ENCODE measurements at places on chromosomes 1 and 21. TPM values are rescaled to one million over a fixed set of nuclear protein-coding genes. Genes with fewer than 3 reads are reported as not detected.

GRCh38 chr1:240621249-240621648, 9.3 kb upstream of the GREM2 start:
- H3K4me3 ChIP-seq, result no peak overlapping the region
- no peaks in the 10 kb centered on the region for H3K36me3 ChIP-seq
- peaks cover 4% of the 10 kb centered on the region for H3K27me3 ChIP-seq
- H3K4me1 ChIP-seq, result no peaks in the 10 kb centered on the region
- no peak for DNase-seq

DNA sequence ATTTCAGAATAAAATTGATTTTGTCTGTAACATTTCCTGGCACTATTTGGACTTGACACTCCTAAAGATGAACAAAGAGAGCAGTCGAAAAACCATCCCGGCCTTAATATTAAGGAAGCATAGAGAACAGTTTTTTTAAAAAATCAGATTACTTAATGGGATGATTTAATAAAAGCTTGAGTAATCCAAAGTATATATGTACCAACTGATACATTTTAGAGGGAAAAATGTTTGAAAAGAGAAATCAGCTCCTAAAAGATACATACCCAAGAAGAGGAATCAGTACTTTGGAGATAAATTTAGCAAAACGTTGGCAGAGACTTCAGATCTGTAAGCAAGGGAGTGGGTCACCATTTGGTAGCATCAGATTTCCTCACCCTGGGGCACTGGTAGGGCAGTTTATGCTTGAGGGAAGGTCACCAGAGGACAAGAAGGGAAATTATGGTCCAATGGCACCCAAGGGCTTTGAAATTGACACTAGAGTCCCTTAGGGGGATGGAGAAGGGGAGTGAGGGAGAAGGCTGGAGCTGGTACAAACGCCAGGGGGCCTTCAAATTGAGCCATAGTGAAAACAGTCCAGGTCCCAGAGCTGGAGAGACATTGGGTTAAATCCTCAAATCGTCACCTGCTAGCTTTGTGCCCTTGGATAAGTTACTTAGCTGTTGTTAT, 5.9 kb downstream of the SLAMF7 start:
- H3K4me1 ChIP-seq, result no peaks in the 10 kb centered on the region
- peaks cover 9% of the 10 kb centered on the region for H3K27me3 ChIP-seq
- H3K36me3 ChIP-seq, result no peaks in the 10 kb centered on the region
- no peak overlapping the region for H3K4me3 ChIP-seq
- no peak overlapping the region for H3K27ac ChIP-seq

DNA sequence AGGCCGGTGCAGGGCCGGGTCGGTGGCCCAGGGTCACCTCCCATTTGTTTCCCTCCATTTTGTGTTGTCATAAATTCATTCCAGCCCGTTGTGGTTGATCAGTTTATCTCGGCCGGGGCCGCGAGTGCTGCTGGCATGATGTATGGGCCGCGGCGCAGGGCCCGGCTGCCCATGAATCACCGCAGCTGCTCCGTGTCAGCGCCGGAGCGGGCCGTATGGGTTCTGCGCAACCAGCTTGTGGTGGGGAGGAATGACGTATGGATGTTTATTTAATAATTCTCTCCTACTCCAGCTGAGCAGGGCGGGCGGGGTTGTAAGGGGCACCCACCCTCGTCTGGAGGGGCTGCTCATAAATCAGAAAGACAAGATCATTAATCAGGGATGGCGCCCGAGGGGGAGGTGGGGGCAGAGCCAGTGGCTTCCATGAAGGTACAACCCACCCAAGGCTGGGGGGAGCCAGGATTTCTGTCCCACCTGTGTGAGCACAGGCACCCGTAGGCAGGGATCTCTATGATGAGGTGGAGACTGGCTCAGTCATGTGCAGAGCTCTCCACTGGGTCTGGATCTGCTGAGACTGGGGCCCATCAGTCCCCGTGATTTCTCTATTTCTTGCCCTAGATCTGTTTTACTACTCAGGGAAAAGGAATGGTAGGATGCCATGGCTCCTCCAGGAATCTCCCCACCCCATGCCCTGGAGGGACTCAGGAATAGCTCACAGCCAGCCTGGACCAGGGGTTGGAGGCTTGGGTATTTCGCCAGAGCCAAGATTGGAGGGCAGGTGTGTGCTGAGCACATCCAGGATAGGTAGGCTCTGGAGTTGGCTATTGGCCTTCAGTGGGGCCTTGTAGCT, 27.8 kb downstream of the TMEM53 start:
- no peak overlapping the region for H3K27ac ChIP-seq
- no peaks in the 10 kb centered on the region for H3K27me3 ChIP-seq
- DNase-seq, result no peak
- no peak overlapping the region for H3K4me3 ChIP-seq

GRCh38 chr1:222247081-222247480, 300.8 kb downstream of the HHIPL2 start:
- 0 out of 2 replicates have a peak, but pooled peaks cover 3% of the 10 kb centered on the region for H3K4me1 ChIP-seq
- no peaks in the 10 kb centered on the region for H3K27me3 ChIP-seq
- H3K4me3 ChIP-seq, result no peak overlapping the region
- DNase-seq, result no peak
- no peaks in the 10 kb centered on the region for H3K36me3 ChIP-seq

- H3K36me3 ChIP-seq, result peaks cover 22% of the 10 kb centered on the region
- no peak overlapping the region for H3K27ac ChIP-seq
- H3K4me3 ChIP-seq, result no peak overlapping the region
- H3K27me3 ChIP-seq, result no peaks in the 10 kb centered on the region
- no peak for DNase-seq
- peaks cover 18% of the 10 kb centered on the region for H3K4me1 ChIP-seq
Observed at GRCh38 chr1:112537456-112537855, 28.7 kb downstream of the WNT2B start.

- H3K4me1 ChIP-seq, result peaks cover 5% of the 10 kb centered on the region
- no peaks in the 10 kb centered on the region for H3K27me3 ChIP-seq
- DNase-seq, result no peak
- no peak overlapping the region for H3K4me3 ChIP-seq
Observed at GRCh38 chr1:5914676-5915365, 77.4 kb downstream of the NPHP4 start.

GRCh38 chr1:1124508-1124785, 8.6 kb upstream of the C1orf159 start:
- peaks cover 8% of the 10 kb centered on the region for H3K4me1 ChIP-seq
- no peaks in the 10 kb centered on the region for H3K36me3 ChIP-seq
- no peaks in the 10 kb centered on the region for H3K27me3 ChIP-seq

DNA sequence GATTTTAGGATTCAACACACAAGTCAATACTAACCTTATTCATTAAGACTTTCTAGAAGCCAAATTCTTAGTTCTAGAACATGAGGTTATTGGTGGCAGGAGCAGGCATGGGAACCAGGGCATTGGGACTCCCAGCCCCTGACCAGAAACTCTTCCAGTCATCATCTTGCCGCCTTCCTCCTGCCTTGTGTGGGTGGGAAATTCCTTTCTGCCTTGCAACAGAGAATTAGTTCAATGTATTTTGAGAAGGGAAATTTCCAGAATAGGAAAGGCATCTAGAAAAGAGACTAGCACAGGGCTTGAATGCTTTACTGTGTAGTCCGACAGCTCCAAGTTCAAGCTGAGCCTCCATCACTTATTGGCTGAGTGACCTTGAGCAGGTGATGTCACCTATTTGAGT, 8.7 kb downstream of the GRHL3 start:
- H3K27ac ChIP-seq, result no peak overlapping the region
- no peaks in the 10 kb centered on the region for H3K36me3 ChIP-seq
- H3K4me3 ChIP-seq, result no peak overlapping the region

- H3K27me3 ChIP-seq, result no peaks in the 10 kb centered on the region
- DNase-seq, result no peak
- no peak overlapping the region for H3K27ac ChIP-seq
- H3K36me3 ChIP-seq, result no peaks in the 10 kb centered on the region
- H3K4me1 ChIP-seq, result no peaks in the 10 kb centered on the region
Observed at GRCh38 chr21:40466893-40467483, 380.0 kb downstream of the DSCAM start.

GRCh38 chr21:34358866-34359265, 4.9 kb upstream of the KCNE2 start:
- H3K27me3 ChIP-seq, result no peaks in the 10 kb centered on the region
- no peak overlapping the region for H3K27ac ChIP-seq
- H3K36me3 ChIP-seq, result no peaks in the 10 kb centered on the region
- H3K4me1 ChIP-seq, result no peaks in the 10 kb centered on the region
- no peak for DNase-seq
- no peak overlapping the region for H3K4me3 ChIP-seq

GRCh38 chr1:156220226-156220625, 7.4 kb downstream of the PMF1 start:
- peaks cover 31% of the 10 kb centered on the region for H3K36me3 ChIP-seq
- no peak overlapping the region for H3K4me3 ChIP-seq
- no peak for DNase-seq
- H3K4me1 ChIP-seq, result peaks cover 16% of the 10 kb centered on the region

GRCh38 chr1:118395430-118395991, 210.5 kb upstream of the SPAG17 start:
- no peaks in the 10 kb centered on the region for H3K36me3 ChIP-seq
- no peak for DNase-seq
- H3K4me1 ChIP-seq, result no peaks in the 10 kb centered on the region
- no peak overlapping the region for H3K27ac ChIP-seq

DNA sequence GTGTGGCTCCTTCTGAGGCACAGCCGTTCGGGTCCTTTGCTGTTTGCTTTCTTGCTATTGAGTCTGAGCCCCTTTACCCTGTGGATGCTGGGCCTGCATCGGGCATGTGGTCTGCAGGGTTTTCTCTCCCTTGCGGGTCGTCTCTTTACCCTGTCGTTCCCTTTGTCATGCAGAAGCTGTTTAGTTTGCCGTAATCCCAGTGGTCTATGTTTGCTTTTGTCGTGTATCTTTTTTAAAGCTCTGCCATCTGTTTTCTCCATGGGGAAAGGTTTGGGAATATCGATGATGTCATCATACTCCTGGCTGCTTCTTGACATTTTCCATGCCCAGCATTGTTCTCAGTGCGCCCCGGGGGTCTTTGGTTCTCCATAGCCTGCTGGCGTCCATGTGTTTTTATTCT, 68.2 kb downstream of the AGPAT3 start:
- peaks cover 48% of the 10 kb centered on the region for H3K36me3 ChIP-seq
- H3K4me1 ChIP-seq, result no peaks in the 10 kb centered on the region
- no peak for DNase-seq

DNA sequence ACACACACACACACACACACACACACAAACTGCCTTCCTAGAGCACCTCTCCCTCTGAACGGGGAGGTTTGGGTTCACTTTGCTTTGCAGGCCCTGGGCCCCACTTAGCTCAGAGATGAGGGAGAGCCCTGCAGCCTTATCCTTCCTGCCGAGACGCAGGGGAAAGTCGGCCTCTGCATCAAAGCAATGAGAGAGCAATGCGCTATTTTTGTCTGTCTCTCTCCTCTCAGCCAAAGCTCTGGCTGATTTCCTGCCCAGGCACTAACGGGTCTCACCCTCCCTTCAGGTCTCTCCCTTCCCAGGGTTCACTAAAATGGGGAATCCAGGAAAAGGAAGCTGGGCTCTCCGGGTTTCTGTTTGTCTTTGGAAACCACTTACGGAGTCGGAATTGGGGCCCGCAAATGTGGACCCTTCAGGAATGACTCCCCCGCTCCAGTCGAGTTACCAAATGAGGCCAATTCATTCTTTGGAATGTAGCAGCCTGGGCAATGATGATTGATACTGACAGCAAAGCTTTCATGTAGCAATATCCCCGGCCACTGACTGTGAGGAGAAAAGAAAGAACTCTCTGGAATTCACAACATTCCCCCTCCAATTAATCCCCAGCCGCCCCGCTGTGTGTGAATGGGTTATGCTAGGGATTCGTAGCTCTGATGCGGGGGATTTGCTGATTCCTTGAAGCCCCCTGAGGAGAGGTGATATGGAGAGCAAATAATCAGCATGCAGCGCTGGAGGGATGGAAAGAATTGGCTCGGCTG, 61.5 kb upstream of the WLS start:
- no peaks in the 10 kb centered on the region for H3K36me3 ChIP-seq
- H3K4me3 ChIP-seq, result no peak overlapping the region
- H3K27ac ChIP-seq, result no peak overlapping the region
- no peaks in the 10 kb centered on the region for H3K27me3 ChIP-seq
- H3K4me1 ChIP-seq, result no peaks in the 10 kb centered on the region
- DNase-seq, result no peak

GRCh38 chr1:162929177-162929576, 68.2 kb upstream of the CCDC190 start:
- H3K27me3 ChIP-seq, result no peaks in the 10 kb centered on the region
- no peak overlapping the region for H3K4me3 ChIP-seq
- no peaks in the 10 kb centered on the region for H3K36me3 ChIP-seq
- no peak for DNase-seq

GRCh38 chr21:33947451-33948095, 32.0 kb upstream of the ATP5PO start:
- H3K4me3 ChIP-seq, result peak overlapping the region; percentile 13
- peak; percentile 95 for DNase-seq
- peaks cover 21% of the 10 kb centered on the region for H3K4me1 ChIP-seq
- H3K27me3 ChIP-seq, result no peaks in the 10 kb centered on the region
- H3K36me3 ChIP-seq, result no peaks in the 10 kb centered on the region

DNA sequence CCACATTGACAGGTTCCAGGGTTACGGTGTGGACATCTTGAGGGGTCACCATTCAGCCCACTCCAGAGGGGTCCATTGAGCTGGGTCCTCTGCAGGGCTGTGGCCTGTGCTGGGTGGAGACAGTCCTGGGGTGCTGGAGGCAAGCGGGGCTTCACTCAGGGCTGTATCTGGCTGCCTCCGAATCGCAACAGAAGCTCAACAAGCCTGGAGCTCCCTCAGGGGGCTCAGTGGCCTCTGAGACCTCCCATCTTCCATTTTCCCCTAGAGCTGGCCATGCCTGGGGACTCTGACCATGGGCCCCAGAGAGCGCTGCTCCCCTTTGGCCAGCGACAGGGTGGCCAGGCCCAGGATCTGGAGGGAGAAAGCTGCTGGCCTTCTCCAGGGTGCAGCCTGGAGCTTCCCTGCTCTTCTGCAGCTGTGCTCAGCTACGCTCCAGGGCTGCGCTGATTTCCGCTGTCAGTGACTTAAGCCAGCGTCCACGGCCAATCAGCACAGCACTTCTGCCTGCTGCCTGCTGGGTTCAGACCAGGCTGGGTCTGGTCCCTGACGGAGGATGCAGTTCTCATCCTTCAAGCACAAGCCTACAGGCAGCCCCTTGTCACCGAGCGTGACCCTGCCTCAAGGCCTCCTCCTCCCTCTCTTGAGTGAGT, 45.0 kb upstream of the ADARB1 start:
- H3K4me1 ChIP-seq, result peaks cover 16% of the 10 kb centered on the region
- H3K4me3 ChIP-seq, result no peak overlapping the region
- no peak overlapping the region for H3K27ac ChIP-seq
- no peaks in the 10 kb centered on the region for H3K27me3 ChIP-seq

Gene UMODL1
- total RNA-seq, result 0.22 TPM

Gene BEST4
- total RNA-seq, result not detected

Gene OPTC
- total RNA-seq, result not detected

Gene SIPA1L2
- 9.9 TPM for total RNA-seq

Gene KLF17
- total RNA-seq, result not detected

Gene ASCL5
- not detected for total RNA-seq

Gene PAQR6
- total RNA-seq, result 0.32 TPM

Gene CNIH3
- total RNA-seq, result 7.8 TPM

Gene RNU1-1
- 294 TPM for total RNA-seq

Gene LCE6A
- not detected for total RNA-seq

All from SJSA1 (cell line).